Common myeloid progenitor, CD34-positive (primary cell): ENCODE measurements at places on chromosomes 7 and 10.

DNA sequence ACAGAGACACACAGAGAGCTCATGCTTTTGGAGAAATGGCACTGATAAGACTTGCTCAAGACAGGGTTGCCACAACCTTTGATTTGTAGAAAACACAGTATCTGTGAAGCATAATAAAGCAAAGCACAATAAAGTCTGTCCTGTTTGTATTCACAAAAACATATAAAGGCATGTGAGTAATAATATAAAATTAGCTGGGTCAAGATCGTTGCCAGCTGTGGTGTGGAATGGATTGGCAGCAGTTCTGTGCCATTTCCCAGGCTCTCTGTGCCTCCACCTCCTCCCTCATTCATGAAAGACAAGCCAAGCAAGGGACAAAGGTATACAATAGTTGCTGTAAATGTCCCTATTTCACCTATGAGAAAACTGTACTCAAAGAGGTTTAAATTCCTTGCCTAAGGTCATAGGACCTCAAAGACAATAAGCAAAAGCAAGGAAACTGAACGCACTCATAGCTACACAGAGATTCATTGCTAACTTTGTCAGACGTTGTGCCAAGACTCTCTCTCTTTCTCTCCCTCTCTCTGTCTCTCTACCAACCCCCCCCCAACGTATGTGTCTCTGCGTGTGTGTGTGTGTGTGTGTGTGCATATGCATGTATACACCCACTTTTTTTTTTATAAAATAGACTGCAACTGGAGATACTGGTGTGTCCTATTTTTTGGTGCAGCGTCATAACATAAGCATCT, 31.8 kb downstream of the CHST3 start:
- DNase-seq, result no peak

GRCh38 chr7:142263598-142264380, 5.9 kb upstream of the PRSS58 start:
- no peak for DNase-seq

GRCh38 chr7:9240001-9240400, 806.6 kb downstream of the NXPH1 start:
- DNase-seq, result no peak

- peak; percentile 98 for DNase-seq
Observed at GRCh38 chr7:39589323-39590111, 23.3 kb downstream of the YAE1 start.

DNA sequence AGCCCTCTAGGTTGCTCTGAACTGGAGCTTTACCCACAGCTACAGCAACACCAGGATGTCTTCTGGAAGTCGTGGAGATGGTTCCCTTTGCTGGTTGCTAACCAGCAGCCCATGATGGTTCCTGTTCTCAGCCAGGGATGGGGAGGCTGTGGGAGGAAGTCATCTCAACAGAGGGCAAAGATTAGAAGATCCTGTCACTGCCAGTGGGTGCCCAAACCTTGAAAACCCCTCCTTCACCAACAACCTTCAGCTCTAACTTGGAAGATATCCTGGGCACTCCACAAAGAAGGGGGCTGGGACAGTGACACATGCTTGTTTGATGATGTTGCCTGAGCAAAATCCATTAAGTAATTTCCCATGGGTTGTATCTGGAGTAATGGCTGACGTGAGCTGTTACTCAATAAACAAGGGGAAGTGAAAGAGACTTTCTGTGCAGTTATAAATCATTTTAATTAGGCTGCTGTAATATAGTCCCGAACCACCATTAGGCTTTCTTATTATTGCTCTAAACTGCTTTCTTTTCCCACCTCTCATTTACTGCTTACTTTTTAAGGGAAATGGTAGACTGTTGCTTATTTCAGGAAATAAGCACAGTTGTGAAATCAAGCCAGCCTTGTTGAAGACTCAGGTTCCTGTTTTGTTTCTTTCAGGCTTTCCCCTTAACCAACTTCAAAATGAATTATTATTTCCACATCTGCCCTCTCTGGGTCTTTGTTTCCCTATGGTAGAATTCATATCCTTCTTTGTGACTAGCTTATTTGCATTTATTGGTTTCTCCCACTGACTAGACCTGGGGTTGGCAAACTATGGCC, 124.8 kb downstream of the PPP1R17 start:
- peak; percentile 88 for DNase-seq

- no peak for DNase-seq
Observed at GRCh38 chr10:130234171-130234965, 98.2 kb downstream of the GLRX3 start.

DNA sequence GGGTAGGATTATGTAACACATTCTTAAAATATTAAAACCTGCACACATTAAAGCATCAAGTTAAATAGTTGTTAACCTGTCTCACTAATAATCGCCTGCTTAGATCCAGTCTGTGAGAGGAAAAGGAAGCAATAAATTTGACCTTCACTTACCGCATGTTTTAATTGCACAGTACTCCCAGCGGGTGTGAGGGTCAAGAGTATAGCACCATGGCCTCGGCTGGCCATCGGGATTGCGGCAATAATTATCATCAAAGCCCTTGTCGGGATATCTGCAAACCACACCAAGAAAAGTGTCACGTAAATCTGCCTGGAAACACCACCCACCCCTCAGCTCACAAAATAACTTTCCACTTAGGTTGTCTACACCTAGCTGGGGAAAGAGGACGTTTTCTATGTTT, 26.6 kb downstream of the HGF start:
- DNase-seq, result no peak

DNA sequence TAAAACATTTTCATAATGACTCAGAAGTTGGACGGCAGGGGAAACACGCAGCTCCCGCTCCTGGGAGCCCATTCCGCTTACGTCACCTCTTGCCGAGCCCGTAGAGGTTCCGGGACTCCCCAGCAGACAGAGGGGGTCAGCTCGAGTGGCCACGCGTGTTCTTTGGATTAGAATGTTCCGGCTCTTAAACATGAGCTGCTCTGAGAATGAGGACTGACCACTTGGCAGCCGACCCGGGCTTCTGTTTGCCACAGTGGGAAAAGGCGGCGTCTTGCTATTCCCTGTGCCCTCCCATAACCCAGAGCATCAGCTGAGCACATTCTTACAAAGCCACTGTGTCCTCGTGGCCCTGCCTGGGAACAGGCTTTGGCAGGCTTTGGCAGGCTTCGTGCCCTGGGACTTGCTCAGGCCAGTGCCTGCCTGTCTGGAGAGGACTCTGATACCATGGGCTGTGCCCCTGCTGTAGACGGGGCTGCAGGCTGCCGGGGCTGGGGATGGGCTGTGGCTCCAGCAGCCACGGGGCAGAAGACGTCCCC, 40.1 kb downstream of the PFKP start:
- DNase-seq, result no peak

- DNase-seq, result peak; percentile 3
Observed at GRCh38 chr7:86846494-86847190, 202.9 kb downstream of the GRM3 start.

DNA sequence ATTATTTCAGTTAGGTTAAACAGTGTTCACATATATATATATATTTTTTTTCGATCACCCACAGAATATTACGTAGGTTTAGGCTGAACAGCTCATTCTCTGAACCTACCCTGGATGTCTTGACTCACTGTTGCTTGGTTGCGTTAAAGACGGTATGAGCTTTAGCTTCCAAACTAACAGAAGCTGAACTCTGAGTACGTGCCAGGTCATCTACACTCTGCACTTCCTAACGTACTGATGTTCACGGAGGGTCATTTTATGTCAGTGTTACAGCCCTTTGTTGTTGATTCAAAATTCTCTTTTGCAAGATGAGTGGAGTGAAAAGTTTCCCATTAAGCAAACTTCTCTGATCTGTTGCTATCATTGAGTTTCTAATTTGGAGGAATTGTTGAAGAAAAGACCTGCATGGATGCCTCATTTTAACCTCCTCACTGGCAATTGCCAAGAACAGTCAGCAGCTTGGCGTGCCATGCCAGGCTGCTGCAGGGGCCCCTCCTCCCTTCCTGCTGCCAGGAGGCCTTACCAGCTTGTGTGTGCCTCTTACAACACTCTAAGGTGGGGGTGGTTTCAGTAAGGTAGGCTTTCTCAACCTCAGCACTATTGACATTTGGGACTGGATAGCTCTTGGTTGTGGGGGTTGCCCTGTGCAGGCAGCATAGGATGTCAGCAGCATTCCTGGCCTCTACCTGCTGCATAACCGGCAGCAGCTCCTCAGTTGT, 44.3 kb downstream of the INSYN2A start:
- no peak for DNase-seq

DNA sequence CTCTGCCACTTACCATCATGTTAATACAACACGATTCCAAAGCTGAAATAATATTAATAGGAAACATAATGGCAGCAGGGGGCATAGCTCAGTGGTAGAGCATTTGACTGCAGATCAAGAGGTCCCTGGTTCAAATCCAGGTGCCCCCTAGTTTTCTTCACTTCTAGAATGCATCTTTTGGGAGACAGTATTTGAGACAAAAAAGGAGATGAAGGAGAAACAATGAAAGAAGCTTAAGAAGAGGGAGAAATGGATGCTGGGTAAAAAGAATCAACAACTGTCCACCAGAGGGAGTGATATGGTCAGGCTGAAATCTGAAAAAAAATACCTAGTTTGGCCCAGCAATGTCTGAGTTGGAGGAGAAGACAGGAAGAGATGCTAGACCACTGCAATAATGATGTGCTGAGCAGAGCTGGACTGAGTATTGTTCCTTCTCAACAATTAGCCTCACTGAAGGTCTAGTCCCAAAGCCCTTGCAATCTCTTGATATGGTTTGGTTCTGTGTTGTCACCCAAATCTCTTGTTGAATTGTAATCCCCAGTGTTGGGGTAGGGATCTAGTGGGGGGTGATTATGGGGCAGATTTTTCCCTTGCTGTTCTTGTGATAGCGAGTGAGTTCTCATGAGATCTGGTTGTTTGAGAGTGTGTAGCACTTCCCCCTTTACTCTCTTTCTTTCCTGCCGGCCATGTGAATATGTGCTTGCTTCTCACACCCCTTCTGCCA, 48.3 kb downstream of the ZNF783 start:
- peak; percentile 78 for DNase-seq

- DNase-seq, result no peak
Observed at GRCh38 chr7:12146813-12147212, 64.3 kb upstream of the TMEM106B start.

GRCh38 chr7:66211429-66211828, 6.3 kb downstream of the TPST1 start:
- no peak for DNase-seq

DNA sequence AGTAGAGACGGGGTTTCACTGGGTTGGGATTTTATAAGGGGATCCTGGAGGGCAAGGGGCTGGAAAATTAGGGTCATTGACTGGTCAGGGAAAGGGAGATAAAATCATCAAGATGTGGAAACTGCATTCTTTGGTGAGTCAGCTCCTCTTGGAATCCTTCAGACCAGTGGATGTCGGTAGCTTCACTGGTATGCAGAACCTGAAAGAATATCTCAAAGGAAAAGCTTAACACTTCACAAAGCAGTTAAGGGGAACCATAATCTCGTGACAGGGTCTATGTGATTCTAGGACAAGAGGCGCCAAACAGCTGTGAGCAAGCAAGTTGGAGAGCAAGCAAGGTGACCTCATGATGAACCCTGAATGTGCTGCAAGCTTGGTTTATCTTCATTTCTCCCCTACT, 634.7 kb upstream of the AUTS2 start:
- no peak for DNase-seq

- DNase-seq, result no peak
Observed at GRCh38 chr10:124233546-124234138, 140.2 kb upstream of the CHST15 start.

GRCh38 chr7:46468753-46469356, 547.8 kb upstream of the IGFBP3 start:
- peak; percentile 35 for DNase-seq

- DNase-seq, result peak; percentile 76
Observed at GRCh38 chr7:116525913-116526861, 1.4 kb downstream of the CAV1 start.

DNA sequence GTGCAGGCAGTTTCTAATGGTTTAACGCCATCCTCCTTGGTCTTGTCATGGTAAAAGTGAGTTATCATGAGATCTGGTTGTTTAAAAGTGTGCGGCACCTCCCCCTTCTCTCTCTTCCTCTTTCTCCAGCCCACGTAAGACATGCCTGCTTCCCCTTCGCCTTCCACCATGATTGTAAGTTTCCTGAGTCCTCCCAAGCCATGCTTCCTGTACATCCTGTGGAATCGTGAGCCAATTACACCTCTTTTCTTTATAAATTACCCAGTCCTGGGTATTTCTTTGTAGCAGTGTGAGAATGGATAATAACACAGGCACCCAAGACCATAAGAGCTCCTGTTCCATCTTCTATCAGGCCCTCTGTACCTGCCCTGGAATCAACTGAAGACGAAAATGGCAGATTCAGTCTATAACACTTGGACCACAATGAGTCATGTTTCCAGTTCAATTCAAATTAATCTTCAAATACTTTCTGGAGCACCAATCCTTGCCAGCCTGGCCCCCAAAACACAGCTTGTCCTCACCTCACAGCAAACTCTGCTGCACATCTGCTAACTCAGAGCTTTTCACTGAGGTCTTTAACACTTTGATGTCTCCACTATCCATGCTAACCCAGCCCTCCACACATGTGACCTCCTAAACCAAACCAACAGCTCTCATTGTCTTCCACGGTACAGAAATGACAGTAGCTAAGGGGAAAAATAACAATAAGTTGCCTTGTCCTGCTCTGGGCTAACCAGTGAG, 73.2 kb downstream of the SFMBT2 start:
- peak; percentile 17 for DNase-seq

GRCh38 chr7:2504128-2504888, 15.3 kb upstream of the LFNG start:
- DNase-seq, result no peak

DNA sequence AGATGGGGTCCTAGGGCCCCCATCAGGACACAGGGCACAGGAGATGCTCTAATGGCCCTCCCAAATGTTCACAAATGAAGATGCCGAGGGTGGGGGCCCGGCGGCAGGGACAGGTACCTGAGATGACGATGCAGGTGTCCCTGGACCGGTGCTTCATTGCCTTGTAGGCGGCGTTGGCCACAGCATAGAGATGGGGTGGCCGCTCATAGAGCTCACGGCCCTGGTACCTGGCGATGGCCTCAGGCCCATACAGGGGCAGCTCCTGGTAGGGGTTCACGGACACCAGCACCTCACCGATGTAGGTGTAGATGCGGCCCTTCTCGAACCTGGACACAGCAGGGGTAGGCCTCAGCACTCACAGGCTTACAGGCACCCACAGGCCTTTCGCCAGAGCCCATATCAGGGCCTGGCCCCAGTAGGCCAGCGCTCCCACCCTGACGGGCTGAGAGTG, 2.0 kb downstream of the MYO1G start:
- no peak for DNase-seq

- peak; percentile 48 for DNase-seq
Observed at GRCh38 chr10:75265856-75266255, 30.1 kb upstream of the COMTD1 start.

GRCh38 chr7:45982907-45983719, 62.0 kb upstream of the IGFBP3 start:
- no peak for DNase-seq

GRCh38 chr10:117483056-117483590, 59.4 kb upstream of the EMX2 start:
- DNase-seq, result no peak

- DNase-seq, result no peak
Observed at GRCh38 chr7:87156709-87157108, 4.5 kb downstream of the DMTF1 start.

GRCh38 chr7:32905175-32905662, 13.7 kb upstream of the KBTBD2 start:
- DNase-seq, result peak; percentile 90

GRCh38 chr10:69481305-69481704, 30.0 kb downstream of the TSPAN15 start:
- peak; percentile 64 for DNase-seq
